Cardiac ventricle fibroblast (primary cell): ENCODE measurements at places on chromosomes 2 and 18. TPM values are rescaled to one million over a fixed set of nuclear protein-coding genes. Genes with fewer than 3 reads are reported as not detected.

MYO7B gene
- 0.06 TPM in 1 of 2 replicates, not detected in the other for total RNA-seq

REEP1 gene
- not detected in 2 replicates for total RNA-seq

SPATA3 gene
- not detected in 2 replicates for total RNA-seq

FAM228A gene
- 0.12 TPM in 1 of 2 replicates, not detected in the other for total RNA-seq

DSC2 gene
- not detected in 2 replicates for total RNA-seq

UGT1A10 gene
- total RNA-seq: not detected in 2 replicates

CD8B2 gene
- not detected in 2 replicates for total RNA-seq

CYRIA gene
- 2.9 and 3.1 TPM in 2 replicates for total RNA-seq
